ENCODE measurements at places on chromosomes 7 and 10.

- DNase-seq = no peak
These were observed 176.9 kb downstream of the DNAJB6 start for GRCh38 chr7:157513682-157514081.

- DNase-seq = no peak
These were observed 112.4 kb upstream of the SEMA3C start for GRCh38 chr7:81031243-81031642.

DNA sequence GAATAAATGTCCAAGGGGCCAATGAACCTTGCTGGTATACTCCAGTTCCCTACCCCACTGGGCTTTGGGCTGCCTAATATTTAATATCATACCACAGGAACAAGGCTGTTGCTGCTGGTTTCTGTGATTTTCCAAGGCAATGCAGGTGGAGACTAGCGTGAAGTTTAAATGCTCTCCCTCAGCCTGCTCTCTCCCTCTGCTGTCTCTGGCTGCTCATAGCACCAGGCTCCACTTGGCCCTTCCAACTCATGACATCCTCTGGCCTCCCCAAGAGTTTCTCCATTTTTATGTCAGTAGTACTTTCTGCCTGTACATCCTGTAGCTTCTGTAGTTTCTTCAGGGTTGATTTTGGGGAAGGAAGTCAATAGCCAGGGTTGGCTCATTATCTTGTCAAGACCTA is 103.5 kb downstream of the LHFPL3 start:
- DNase-seq = no peak

DNA sequence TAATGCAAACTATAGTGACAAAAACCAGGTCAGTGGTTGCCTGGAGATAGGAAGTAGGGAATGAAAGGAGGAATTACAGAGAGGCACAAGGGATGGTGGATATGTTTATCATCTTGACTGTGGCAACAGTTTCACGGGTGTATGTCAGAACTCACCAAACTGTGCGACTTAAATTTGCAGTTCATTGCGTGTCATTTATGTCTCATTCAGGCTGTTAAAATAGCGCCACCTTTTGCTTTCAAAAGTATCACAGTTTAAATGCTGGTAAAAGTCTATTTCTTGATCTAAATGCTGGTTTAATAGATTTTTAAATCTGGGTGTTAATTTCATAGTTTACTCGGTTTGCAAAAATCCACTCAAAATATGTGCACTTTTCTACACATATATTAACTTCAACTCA is 51.0 kb downstream of the PTTG1IP2 start:
- DNase-seq = no peak

DNA sequence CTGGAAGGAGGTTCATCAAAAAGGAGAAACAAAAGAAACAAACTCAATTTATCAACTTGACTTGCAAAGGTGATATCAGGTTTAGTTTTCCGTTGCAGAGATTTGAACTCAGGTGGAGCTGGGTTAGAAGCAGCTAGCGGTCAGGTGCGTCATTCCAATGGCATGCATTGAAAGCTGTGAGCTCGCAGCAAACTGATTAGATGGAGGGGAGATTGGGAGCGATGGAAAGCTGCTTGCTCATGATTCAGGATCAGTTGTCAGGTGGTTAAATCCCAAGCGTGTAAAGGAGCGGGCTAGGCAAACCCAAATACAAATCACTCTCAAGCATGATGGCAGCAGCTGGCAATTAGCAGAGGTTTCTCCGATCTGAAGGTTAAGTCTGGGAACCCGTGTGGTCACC is 49.3 kb upstream of the AFAP1L2 start:
- DNase-seq = no peak

- no peak for DNase-seq
These were observed 25.8 kb downstream of the CEP41 start for GRCh38 chr7:130415006-130415405.

DNA sequence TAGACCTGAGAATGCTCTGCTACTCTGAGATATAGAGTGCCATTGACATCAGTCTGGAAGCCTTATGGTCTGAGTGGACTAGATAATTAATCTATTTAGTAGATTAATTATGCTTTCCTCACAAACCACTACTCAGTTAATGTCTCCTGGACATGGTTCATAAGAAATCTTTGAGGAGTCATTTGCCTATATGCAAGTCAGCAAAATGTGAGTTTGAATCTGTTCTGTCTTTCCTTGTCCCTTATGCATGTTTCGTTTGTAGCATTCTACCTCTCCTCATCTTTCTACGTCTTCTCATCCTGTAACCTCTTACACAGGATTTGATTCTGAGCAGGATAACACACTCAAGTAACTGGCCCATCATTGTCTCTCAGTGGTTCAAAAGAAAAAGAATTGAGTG is 735.4 kb upstream of the LRRTM3 start:
- no peak for DNase-seq

DNA sequence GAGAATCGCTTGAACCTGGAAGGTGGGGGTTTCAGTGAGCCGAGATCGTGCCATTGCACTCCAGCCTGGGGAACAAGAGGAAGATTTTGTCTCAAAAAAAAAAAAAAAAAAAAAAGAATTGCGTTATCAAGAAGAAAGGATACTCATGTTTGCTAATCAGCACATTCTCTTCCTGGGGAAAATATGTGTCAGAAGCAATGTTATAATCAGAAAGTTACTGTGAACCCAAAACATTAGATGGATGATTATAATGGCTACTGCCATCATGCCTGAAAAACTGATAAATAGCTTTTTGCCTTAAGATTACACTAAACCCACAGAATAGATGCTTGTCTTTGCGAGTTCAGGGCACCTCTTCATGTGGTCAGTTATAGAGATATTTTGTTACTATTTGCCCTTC is 24.3 kb upstream of the GNAI1 start:
- no peak for DNase-seq

DNA sequence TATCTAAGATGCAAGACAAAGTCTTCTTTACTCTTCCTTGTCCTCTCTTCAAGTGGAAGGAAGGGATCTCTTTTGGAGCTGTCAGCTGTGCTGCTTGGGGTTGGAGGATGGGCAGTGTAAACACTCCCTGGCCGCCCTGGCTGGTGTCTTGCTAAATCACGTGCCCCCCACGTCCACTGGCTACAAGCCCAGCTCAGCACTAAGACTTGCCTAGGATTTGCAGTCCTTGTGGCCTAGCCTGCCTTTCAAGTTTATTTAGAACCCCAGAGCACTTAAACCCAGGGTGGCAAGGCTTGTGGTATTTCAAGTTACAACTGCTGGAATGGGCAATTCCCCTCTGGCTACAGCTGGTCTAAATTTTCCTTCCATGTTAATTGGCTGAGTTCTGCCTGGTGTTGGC is 272.4 kb upstream of the MYO3A start:
- no peak for DNase-seq

- DNase-seq = no peak
These were observed 514.2 kb downstream of the ARL4A start for GRCh38 chr7:13201628-13202027.

DNA sequence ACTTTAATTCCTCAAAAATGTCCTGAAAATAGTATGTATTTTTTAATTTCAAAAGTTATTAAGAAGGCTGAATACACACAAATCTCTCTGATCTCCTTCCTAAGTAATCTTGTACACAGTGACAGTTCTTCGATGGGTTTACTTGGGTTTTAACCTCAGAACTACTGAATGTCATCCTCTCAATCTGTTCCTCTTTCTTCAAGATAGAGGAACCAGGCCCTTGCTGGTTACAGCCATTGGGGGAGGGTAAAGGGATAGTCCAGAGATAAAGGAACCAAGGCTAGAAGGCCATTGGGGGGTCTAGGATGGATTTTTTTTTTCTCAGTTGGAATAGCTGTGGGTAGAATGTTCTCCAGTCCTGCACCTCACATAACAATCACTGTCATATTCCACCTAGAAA is 224.9 kb downstream of the SKIDA1 start:
- no peak for DNase-seq

- DNase-seq = no peak
These were observed 13.4 kb downstream of the JCAD start for GRCh38 chr10:30045961-30046360.

- no peak for DNase-seq
These were observed 2.3 kb upstream of the CREB5 start for GRCh38 chr7:28409716-28410627.

DNA sequence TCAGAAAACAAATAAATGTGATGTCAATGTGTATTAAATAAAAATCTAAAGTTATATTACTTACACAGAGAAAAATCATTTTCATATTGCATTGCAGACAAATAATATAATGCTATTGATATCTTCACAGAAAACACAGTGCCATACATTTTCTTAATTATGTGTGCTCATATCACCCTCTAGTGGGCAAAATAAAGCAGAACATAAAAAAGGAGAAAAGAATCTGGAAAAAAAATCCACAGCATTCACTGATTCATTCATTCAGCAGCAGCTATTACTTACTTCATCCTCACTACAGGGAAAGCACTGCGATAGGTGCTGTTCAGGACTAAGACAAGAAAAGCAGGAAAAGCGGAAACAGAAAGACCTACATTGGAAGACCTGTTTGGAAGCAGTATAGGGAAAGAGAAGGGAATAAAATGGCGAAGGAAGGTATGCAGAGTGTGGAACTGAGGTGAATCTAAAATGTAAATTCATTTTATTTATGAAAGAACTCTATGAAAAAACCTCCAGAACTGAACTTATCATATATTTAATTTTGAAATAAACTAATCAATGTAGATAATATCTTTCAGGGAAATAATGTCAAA is 73.2 kb downstream of the POT1 start:
- DNase-seq = peak; percentile 13

- DNase-seq = no peak
These were observed 31.5 kb downstream of the CUL2 start for GRCh38 chr10:35058686-35059085.

GRCh38 chr7:95781961-95782586 is 9.7 kb downstream of the DYNC1I1 start:
- DNase-seq = no peak

DNA sequence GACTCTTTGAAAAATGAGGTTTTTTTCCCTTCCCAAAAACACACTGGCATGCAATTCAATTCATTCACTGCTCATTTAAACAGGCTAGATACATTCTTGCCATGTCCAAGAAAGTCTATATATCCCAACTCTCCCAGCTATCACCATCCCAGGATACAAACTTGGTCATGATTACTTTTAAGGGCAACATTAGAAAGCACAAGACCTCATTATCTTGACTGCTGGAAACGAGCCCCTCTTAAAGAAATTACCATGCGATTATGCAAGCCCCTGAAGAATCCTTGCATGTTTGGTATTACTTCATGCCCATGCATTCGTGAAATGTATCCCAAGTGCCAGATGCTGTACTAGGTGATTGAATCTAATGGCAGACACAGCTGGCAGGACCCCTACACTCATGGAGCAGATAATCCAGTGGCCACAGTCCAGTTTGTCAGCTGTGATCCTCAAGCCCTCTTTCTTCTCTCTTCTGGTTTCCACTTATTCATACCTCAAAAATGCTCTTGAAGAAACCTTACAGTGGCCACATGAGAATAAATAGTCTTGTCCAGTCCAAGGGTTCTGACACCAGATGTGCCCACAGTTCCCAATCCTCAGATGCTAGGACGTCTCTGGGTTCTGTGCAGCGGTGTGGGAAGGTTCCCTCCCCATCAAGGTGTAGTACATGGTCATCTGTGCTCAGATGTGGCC is 103.7 kb upstream of the HABP2 start:
- no peak for DNase-seq

- DNase-seq = peak; percentile 48
These were observed 43.5 kb downstream of the TLL2 start for GRCh38 chr10:96470116-96470743.

DNA sequence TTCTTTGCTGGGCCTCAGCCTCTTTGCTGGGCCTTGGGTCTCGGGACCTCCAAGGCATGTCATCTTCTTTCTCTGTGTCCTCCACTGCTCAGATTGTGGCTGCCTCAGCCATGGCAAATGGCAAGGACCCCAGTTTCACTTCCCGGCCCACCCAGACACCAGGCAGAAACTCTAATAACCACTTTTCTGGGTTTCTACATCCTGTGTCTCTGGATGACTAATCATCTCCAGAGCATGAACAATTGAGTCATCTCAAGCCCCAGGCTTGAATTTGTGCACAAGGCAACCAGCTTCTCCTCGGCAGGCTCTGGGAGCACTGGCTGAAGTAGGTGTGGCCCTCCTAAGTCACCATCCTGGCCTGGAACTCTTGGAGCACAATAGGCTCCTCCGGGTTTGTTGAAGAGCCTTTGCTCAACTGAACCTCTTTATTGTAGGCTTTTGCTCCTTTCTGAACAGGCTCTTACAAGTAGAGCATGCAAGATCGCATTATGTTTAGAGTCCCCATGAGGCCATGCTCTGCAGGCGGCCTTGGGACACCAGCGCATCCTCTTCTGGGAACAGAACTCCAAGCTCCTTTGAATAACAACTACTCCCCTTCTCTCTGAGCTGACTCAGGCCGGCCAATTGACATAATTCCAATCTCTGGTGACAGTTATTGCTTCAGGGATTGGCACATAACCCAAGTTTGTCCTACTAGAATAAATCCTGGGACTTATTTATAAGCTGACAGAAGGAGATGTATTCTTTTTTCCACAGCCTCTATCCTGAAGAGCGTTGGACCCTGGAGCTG is 218.1 kb downstream of the WDR11 start:
- peak; percentile 42 for DNase-seq

GRCh38 chr7:74612015-74612829 is 45.3 kb upstream of the GTF2I start:
- DNase-seq = no peak

- DNase-seq = no peak
These were observed 267.2 kb downstream of the DIP2C start for GRCh38 chr10:422241-422640.

DNA sequence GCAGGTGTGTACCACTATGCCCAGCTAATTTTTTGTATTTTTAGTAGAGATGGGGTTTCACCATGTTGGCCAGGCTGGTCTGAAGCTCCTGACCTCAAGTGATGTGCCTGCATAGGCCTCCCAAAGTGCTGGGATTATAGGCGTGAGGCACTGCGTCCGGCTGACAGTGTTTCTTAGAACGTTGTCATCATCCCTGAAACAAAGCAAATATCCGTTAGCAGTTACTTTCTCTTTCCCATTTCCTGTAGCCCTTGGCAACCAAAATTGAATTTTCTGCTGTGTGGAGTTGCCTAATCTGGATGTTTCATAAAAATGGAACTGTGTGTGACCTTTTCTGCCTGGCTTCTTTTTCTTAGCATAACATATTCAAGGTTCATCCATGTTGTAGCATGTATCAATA is 22.4 kb downstream of the ZNF33A start:
- DNase-seq = no peak

DNA sequence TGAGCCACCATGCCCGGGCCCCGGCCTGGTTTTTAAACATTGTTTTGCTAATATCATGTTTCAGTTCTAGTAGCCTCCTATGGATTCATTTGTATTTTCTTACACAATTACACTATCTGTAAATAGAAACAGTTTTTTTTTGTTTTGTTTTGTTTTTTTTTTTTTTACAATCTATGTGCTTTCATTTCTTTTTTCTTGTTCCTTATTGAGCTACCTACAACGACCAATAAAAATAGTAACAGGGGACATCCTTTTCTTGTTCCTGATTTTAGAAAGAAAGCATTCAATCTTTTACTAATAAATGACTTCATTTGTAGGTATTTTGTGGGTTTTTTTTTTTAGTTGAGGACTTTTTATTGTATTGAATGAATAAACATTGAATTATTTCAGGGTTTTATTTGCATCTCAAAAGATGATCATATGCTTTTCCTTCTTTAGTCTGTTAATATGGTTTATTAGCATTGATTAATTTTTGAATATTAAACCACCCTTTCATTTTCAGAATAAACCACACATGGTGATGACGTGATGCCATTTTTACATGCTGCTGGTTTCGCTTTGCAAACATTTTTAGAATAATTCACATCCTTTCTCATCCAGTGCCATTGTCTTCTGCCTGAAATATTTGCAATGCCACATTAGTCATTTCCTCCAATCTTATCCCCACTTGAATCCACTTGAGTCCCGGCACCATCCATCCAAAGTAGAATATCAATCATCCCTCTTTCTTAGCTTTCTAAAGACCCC is 18.1 kb upstream of the AKR1E2 start:
- DNase-seq = no peak

- peak; percentile 30 for DNase-seq
These were observed 7.5 kb downstream of the DYNC2I1 start for GRCh38 chr7:158863611-158864506.

All from activated CD4-positive, alpha-beta T cell treated with anti-CD3 and anti-CD28 coated beads, Interleukin-2, Interleukin-6, amounts not matched to agents 100 ng/mL and 50 ng/mL, durations not matched to agents 16 hours and 8 hours (primary cell).